ENCODE measurements at places on chromosomes 6 and 20.
A peak's percentile ranks its signal among the peaks of the same experiment; 100 is the strongest.

DNA sequence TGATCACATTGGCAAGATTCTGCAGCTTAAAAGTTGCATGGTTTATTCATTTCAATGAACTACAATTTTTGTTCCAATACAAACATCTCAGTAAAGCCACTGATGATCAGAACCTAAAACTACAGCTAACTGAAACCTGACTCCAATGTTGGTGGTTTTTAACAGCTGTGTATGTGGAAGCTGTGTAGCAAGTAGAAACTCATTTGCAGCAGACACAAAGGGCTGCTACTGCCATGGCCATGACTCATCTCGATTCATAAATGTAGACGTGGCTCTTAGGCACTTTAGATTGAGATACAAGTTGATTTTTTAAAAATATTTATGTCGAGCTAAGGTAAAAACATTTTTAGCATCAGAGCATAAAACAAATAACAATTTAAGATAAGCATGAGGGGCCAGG, 19.5 kb upstream of the MAP3K4 start:
- DNase-seq: peak; percentile 79

GRCh38 chr6:16521528-16521927, 239.7 kb downstream of the ATXN1 start:
- no peak for DNase-seq

DNA sequence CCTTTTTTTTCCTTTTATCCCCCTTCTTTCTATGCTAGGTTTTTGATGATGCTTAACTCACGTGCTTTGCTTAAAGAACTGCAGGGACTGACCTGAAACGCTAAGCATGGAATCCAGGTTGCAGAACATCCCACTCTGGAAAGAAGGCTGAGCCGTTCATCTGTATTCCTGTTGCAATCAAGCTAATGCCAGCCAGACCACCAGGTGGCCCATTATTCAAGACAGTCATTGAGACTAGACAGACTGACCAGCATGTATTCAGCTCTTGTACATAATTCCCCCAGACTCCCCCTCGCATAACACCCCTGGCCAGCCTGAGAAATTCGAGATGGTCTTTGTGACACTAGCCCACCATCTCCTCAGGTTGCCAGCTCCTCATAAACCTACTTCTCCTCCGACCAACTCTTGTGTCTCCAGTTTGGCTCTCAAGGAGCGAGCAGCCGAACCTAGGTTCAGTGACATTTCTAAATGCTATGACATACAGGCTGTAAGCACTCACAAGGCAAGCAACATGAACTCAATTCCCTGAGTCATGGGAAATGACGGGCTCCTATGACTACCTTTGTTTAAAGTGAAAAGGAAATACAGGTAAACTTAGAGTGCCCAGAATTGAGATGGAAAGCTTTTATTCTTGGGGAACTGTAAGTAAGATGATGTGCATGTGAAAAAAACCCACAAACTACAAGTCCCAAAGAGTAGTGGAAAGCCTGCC, 309.3 kb upstream of the CDYL start:
- DNase-seq: peak; percentile 13

- DNase-seq: no peak
Observed at GRCh38 chr6:149181304-149181703, 136.2 kb upstream of the TAB2 start.

GRCh38 chr6:97665446-97665845, 382.4 kb upstream of the MMS22L start:
- DNase-seq: no peak

DNA sequence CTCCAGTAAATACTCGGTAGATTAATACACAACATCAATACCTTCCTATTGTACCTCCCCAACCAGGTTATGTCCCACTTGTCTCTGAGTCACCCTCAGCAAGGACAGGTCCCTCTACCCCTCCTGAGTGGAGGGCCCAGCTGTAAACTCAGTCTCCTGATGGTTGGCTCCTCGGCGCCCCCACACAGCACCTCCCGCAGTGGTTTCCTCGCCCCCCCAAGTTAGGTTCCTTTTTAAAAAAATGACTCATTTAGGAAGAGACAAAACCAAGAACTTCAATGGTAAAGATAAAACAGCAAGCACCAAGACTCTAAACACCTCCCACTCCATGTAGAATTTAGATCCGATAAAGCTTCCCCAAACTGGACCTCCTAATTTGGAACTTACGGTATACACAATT, 83.5 kb downstream of the TRERF1 start:
- no peak for DNase-seq

DNA sequence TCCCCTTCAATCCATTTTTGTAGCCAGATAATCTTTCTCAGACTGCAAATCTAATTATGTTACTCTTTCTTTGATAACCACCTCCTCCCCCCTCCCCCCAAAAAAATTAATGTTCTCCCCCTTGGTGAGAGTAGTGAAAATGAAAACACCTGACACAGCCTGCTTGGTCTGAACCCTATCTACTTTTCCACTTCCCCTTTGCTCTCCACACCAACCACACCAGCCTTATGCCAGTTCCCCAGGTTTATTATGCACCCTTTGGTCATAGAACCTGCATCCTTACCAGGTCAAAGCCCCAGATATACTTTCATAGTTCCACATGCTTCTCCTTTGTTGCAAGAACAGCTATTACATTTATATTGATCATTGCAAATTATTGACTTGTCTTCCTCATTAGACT, 19.4 kb downstream of the PFDN4 start:
- DNase-seq: no peak

DNA sequence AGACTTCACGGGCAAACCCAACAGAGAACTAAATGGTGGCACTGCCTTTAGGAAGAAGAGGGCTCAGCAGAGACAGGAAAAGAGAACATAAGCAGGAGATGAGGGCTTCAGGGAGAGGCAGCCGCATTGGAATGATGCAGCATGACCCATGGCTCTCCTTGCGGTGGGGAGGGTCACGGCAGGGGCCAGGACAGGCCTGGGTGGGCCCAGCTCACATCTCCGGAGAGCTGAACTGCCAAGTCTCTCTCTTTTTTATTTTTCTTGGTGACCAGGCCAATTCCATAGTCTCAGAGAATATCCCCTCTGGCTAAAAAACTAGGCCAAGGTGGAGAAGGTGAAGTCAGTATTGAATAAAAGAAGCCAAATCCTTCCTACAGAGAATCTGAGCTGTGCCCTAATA, 77.5 kb upstream of the TRAF3IP2 start:
- no peak for DNase-seq

DNA sequence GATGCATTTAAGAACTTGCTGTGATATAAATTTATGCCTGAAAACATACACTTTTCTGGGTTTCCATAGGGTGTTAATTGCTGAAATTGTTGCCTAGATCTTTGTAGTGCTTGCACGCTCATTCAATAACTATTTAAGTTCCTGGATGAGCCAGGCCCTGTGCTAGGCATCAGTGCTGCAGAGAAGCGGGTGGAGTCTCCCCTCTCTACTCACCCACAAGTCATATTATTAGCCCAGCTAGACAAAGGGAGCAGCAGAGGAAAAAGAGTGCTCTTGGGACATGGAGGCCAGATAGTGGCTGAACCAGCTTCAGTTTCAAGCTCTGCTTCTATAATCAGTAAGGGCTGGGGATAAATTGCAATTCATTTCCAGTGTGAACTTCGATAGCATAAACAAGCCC, 329.1 kb downstream of the TFAP2B start:
- DNase-seq: no peak

DNA sequence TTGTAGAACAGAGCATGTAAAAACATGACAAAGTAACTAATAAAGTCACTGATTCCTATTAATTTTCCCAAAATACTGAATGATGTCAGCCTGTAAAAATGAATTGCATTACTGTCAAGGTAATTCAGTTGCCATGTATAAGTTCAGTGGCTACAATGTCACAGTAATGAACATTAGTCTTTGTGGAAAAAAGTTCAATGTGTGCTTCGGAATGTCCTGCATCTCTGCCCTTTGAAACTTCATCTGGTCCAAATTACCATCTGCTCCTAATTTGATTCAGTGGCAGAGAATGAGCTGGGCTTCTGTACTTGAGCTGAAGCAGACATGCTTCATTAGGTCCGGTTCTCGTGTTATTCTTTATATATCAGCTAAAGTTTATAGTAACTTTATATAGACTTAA, 567.4 kb downstream of the COL12A1 start:
- DNase-seq: no peak

GRCh38 chr6:112311950-112312547, 35.1 kb upstream of the RFPL4B start:
- DNase-seq: peak; percentile 39

DNA sequence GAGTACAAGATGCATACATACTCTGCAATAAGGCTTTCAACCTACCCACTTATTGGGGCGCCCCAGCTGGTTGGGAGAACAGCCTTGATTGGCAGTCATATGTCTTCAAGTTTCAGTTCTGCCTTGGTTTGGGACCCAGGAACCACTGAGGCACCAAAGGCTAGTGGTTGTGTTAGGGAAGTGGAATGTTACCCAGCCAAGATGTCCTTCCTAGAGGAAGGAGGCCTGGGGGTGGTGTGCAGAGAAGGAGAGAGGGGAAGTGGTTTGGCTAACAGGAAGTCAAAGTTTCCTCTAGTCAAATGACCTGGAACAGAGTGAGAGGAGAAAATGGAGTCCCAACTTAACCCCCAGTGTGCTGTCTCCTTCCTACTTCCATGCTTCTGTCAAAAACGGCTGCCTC, 59.4 kb downstream of the CD164 start:
- no peak for DNase-seq

GRCh38 chr6:137882225-137882961, 15.3 kb downstream of the TNFAIP3 start:
- DNase-seq: no peak

- no peak for DNase-seq
Observed at GRCh38 chr20:13404293-13404692, 183.2 kb downstream of the ISM1 start.

- DNase-seq: peak; percentile 58
Observed at GRCh38 chr6:156658186-156658965, 118.8 kb upstream of the ARID1B start.

- DNase-seq: no peak
Observed at GRCh38 chr6:27255866-27256265, 8.4 kb downstream of the PRSS16 start.

DNA sequence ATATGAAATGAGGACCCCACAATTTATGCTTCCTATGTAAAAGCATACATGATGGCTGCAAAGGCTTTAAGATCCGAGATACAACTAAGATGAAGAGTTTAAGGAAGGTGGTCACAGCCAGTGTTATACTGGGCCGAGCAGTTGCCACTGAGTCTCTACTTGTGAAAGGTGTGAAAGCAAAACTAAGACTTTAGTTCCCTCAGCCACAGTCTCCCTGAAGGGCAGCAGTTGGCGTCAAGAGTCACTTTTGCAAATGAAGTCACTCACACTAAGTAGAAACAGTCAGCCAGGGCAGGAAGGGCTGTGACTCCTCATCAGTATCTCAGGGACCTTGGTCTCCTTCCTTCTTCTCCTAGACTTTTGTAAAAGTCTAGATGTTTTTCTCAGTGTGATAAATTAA, 191.6 kb upstream of the MCHR2 start:
- DNase-seq: no peak

- no peak for DNase-seq
Observed at GRCh38 chr6:154745243-154745642, 12.0 kb downstream of the SCAF8 start.

- no peak for DNase-seq
Observed at GRCh38 chr6:139698526-139699176, 324.2 kb upstream of the CITED2 start.

- no peak for DNase-seq
Observed at GRCh38 chr6:31899882-31900722, 1.8 kb downstream of the ZBTB12 start.

DNA sequence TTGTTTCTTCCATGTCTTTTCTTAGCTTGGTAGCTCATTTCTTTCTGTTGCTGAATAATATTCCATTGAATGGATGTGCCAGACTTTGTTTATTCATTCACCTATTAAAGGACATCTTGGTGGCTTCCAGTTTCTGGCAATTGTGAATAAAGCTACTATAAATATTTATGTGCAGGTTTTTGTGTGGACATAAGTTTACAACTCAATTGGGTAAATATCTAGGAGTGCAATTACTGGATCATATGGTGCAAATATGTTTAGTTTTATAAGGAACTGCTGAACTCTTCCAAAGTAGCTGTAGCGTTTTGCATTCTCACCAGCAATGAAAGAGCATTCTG, 16.8 kb upstream of the SDCBP2 start:
- DNase-seq: no peak

- DNase-seq: no peak
Observed at GRCh38 chr20:19849341-19850197, 91.5 kb downstream of the RIN2 start.

DNA sequence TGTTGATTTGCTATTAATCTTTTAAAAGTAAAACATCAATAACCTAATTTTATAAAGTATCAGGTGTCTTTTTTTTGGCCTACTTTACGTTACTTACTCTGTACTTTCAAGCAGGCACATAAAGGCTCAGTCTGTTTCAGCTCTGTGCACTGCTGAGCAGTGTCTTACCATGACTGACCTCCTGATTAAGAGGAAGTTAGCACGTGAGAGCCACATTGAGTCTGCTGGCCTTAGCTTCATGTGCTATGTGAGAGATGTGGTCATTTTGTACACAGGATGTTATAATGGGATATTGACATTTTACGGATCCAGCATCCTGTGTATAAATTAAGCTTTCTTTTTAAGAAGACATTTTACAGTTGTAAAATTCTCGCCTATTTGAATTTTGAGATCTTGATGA, 31.9 kb downstream of the ARID1B start:
- DNase-seq: peak; percentile 41

DNA sequence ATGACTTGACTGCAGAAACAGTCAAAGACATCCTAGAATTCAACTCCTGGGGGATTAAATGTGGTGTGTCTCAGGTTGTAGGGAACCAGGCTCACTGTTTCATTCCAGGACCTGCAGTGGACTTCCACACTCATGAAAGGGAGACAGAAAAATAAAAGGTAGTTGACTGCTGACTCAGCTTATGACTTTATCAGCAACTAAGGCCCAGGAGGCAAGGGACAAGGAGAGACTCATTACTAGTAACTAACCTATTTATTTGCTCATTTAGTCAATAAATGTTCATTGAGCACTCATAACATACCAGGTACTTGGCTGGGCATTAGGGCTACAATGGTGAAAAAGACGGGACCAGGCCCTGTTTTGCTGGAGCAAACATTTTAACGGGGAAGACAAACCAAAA, 2.9 kb downstream of the ZSCAN31 start:
- no peak for DNase-seq

DNA sequence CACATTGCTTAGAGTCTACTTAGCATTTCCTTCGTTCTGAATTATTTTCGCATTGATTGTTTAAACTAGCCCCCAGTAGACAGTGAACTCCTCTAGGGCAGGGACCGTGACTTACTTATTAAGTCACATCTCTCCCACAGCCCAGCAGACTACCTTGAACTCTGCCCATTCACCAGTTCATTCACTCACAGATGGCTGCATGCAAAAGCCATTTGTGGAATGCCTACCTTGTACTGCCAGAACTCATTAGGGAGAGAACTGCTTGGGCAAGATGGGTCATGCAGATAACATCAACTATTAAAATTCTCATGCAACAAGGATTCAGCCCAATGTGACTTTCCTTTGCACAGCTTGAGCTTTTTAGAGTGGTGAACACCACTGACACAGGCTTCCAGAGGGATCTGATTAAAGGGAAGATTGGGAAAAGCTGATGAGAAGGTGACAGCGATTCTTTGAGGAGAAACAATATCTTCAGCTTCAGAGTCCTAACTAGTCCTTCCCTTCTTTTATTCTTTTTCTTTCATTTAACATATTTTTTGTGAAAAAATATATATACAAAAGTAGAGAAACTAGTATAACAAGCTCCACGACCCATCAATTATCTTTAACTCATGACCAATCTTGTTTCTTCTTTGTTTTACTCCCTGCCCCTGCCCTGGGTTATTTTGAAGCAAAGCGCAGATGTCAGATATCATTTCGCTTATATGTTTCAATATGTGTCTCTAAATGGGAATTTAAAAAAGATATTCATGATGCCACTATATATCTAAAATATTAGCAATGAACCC, 273.9 kb downstream of the CDC5L start:
- DNase-seq: peak; percentile 96

GRCh38 chr6:31403283-31404060, at the start of gene MICA:
Gene MICA (plus strand): TSS chr6:31403595. CDS start chr6:31403633, 38 bp downstream.
- peak; percentile 96 for DNase-seq
